ENCODE measurements at places on chromosomes 7 and 10.

DNA sequence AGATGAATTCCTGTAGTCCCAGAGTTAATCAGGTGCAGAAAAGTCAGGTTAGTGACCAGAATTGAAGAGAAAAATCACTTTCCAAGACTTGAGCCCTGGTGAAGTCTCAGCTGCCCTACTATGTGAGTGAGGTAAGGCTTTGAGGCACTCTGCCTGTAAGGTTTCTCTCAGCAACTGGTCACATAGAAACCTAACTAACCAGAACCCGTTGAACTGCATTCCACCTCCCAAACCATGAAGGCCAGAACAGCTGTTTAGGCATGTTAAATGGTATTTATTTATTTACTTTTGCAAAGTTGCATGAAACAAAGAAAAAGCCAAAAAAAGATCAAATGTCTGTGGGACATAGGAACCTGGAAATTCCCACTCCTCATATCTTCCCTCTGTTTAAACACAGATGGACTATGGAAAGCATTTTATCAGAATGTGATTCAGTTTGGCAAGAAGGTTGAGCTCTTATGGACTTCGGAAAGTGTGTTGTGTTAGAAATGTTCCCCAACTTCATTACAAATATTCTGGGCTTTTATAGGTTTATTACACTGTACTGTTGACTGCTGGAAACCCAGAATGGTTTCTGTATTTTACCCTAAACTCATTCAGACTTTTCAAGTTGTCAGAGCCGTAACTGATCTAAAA, 12.8 kb upstream of the GPR85 start:
- DNase-seq, result no peak

DNA sequence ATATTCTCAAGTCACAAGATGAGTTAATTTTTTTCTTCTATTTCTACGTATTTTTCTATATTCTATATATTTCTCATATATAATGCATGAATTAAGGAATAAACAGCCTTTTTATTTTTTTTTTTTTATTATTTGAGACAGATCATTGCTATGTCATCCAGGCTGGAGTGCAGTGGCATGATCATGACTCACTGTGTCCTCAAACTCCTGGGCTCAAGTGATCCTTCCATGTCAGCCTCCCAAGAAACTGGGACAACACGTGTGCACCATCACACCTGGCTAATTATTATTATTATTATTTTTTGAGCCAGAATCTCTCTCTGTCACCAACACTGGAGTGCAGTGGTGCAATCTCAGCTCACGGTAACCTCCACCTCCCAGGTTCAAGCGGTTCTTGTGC, 1.5 kb downstream of the CLDN12 start:
- no peak for DNase-seq

GRCh38 chr7:4764402-4765007, 10.9 kb upstream of the AP5Z1 start:
- no peak for DNase-seq

DNA sequence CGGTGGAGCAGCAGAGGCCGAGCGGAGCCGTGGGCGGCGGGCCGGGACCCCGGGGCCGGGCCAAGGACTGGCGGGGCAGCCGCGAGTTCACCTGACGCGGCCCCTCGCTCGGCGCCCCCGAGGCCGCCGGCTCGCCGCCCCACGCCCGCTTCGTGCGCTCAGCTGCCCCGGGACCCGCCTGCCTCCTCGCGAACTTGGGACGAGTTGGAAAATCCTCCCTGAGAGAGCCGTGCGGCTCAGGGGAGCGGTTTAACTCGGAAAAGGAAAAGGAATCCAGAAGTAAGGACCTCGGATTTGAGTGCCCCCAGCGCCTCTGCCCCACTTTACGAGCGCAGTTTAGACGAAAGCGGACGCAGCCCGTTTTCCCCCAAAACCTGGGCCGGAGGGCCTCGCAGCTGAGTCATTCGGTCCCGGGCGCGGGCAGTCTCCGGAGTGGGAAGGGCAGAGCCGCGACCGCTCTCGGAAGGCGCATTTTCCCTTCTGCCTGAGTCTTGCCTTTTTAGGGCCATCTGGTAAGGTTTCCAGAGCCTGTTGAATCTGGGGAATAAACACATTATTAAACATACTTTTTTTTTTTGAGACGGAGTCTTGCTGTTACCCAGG, 744 bp downstream of the CREM start:
- DNase-seq, result peak; percentile 23

DNA sequence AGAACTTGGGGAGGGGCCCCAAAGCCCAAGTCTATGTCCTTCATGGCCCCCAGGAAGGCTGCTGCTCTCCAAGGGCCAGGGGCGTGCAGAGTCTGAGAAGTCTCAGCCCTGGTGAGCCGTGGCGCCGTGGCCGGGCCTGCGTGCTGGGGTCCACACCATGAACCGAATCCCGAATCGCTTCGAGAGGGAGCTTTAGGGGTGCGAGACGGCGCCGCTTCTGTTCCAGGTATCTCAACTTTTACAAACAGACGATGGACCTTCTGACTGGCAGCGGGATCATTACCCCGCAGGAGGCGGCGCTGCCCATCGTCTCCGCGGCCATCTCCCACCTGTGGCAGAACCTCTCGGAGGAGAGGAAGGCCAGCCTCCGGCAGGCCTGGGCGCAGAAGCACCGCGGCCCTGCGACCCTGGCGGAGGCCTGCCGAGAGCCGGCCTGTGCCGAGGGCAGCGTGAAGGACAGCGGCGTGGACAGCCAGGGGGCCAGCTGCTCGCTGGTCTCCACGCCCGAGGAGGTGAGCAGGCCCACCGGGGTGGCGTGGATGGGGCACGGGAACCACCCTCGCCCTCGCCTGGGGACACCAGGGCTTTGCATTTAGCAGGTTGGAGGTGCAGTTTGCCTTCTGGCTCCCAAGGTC, 12.7 kb downstream of the STRA8 start:
- DNase-seq, result no peak

- DNase-seq, result no peak
Measured at GRCh38 chr7:45203936-45204445, 46.4 kb downstream of the RAMP3 start.

DNA sequence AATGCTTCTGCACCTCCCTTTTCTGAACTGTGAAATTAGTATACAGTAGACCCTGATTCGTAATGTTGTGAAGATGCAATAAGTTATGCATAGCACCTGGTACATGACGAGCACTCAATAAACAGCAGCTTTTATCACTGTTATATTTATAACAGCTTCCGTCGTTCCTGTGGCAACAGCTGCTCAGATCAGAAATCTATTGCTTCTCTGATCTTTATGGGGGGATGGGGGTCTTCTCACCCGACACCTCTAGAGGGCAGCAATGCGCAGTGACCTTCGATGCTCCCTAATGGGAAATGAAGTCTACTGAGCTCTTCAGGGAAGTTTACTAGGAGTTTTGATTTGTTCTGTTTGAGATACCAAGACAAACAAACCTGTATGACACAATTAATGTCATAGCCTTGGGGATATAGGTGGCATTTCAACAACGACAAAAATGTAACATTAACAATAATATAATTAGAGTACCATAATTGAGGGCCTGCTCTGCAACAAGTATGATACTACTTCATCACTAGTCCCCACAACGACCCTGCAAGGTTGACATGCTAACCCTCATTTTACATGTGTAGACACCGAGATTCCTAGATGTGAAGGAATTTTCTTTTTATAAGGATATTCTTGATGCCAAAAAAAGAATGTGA, 289.6 kb downstream of the SFMBT2 start:
- peak; percentile 31 for DNase-seq

- DNase-seq, result no peak
Measured at GRCh38 chr10:69919250-69919649, 117.5 kb downstream of the COL13A1 start.

Measured in activated CD4-positive, CD25-positive, alpha-beta regulatory T cell treated with anti-CD3 and anti-CD28 coated beads, Interleukin-2, amount 50 U/mL, for 16 hours (primary cell).